ENCODE measurements at places on chromosomes 16 and 17.

DNA sequence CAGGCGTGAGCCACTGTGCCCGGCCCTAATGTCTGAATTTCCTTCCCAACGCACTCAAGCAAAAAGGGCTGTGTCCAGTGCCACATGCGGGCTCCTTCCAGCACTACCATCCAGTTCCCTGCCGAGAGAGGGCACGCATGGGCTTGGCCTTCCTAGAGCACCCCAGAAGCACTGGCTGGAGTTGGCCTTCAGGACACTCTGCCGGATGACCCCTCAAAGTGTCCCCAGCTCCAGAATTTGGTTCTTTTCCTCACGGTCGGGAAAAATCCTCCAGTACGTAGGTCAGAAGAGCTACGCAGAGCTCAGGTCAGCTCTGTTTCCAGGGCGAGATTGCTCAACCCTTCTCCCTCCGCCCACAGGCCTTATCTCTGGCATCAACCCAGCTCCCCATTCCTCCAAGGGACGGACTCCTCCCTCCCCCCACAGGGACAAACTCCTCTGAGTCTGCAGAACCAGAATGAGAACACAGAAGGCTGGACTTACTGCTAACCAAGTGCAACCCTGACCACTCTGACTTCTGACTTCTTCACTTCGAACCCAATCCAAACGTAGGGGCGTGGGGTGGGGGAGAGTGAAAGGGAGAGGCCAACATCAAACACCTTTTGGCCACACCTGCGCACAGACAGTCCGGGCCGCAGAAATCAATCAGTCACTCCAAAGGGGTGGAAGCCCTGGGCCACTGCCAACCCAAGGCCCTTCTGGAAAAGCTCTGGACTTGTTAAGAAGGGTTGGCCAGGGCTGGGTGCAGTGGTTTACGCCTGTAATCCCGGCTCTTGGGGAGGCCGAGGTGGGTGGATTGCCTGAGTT lies 3.6 kb downstream of the CDC42EP4 start:
- DNase-seq: no peak

- no peak for DNase-seq
Observed at GRCh38 chr16:69448470-69449193, 24.2 kb downstream of the CYB5B start.

DNA sequence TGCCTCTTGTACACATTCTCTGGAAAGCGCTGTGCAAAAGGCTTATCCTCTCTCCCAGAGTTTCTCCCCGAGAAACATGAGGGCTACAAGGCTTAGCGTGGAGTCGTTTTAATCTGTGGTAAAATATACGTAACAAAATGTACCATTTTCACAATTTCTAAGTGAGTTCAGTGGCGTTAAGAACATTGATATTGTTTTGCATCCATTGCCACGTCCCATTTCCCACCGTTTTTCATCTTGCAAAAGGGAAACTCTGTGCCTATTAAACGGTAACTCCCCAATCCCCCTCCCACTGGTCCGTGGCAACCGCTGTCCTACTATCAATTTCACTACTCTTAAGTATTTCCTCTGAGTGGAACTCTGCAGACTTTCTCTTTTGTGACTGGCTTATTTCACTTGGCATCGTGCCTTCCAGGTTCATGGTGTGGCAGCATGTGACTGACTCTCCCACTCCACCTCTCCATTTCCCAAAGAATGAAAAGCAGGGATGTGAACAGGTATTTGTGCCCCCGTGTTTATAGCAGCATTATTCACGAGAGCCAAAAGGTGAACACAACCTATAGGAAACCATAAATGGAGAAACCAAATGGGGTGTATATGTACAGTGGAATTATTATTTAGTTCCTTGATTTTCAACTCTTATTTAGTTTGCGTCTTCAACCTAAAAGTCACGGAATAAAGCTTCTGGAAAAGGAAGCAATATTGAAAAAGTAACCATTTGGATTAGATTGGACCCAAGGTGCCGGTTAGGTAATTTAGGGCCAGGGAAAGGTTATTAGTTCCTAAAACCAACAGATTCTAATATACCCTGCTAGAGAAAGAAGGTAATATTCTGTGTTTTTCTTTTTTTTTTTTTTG lies 1.1 kb upstream of the USP32 start:
- DNase-seq: no peak

DNA sequence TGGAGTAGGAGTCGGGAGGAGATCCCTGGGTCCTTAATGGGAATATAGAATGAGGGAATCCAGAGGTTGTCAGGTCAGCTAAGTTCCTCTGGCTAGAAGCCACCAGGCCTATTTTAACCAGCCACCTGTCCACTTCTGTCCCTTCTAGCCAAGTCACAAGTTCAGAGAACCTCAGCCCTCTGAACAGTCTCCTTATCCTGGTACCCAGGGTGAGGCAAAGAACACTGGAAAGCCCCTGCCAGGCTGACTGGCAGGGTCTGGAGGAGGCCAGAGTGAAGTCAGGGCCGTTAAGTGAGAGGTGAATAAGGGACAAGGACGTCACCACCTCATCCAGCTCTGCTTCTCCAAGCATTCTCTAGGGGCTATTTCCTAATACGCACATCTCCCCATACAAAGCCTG lies 2.7 kb downstream of the CTDNEP1 start:
- no peak for DNase-seq

GRCh38 chr16:90020838-90021382 lies 1.7 kb upstream of the DBNDD1 start:
- DNase-seq: no peak

DNA sequence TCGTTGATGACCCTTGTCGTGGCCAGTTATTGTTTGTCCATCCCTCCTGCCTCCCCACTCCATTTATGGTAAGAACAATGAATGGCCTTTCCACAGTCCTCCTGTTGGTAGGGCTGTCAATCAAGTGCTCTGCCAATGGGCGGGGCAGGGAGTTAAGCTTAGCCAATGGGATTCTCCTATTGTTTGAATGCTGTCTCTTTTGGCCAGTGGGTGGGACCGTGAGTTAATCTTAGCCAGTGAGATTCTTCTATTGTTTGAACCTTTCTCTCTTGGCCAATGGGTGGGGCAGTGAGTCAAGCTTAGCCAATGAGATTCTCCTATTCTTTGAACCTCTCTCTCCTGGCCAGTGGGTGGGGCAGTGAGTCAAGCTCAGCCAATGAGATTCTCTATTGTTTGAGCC lies 85.4 kb downstream of the IRX3 start:
- no peak for DNase-seq

DNA sequence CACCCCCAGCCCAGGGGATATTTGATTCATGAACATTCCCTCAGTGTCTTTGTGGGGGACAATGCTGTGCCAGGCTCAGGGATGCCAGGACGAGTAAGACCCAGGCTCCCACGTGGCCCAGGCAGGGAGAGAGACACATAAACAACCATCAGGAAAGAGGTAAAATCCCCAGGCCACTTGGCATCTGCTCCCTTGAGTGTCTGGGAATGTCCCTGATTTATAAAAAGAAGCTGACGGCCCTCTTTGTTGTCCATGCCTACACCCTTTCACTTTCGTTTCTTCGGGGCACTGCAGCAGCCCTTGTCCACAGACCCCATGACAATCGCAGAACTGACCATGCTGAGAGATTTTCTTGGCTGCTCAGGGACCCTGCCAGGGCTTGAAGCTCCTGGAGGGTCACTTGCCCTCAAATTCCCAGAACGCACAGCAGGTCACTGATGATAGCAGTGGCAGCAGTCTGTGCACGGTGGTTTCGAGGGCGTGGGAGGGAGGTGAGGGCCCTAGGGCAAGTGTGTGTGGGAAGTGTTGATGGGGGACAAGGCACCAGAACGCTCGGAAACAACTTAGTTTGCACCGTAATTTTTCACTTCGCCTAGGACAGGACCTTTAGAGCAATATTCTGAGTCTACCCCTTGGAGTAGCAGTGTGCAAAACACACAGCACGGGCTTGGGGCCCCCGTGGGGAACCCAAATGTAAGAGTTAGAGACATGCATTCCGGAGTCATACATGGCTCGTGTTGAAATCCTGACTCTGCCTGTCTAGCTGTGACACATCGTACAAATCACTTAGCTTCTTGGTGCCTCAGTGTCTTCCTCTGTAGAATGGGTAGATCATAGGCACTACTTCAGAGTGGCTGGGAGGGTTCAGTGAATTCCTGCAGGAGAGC lies 4.7 kb downstream of the NOD2 start:
- no peak for DNase-seq

DNA sequence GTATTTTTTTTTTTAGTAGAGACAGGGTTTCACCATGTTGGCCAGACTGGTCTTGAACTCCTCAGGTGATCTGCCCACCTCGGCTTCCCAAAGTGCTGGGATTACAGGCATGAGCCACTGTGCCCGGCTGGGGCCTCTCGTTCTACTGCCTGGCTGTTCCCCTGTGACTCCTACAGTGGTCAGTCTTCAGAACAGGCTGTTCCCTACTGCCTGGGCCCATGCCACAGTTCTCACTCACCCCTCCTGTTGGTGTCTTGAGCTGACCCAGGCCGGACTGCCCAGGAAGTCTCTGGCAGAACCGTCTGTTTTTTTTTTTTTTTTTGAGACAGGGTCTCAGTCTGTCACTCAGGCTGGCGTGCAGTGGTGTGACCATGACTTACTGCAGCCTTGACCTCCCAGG lies 3.3 kb downstream of the CDK3 start:
- no peak for DNase-seq

DNA sequence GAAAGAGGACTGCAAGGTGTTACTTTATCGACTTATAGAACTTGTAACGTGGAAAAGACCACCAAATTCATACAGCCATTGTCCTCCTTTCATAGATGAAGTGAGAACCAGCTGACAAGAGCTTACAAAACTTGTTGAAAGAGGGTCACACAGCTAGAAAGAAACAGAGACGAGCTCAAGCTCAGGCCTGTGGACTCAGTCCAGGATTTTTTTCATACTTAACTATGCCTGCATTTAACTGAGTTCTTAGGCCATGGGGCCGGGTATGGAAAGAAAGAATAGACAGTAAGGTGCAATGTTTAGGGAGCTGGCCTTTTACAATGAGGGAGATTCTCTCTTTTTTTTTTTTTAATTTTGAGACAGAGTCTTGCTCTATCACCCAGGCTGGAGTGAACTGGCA lies 106.1 kb downstream of the ADAMTS18 start:
- DNase-seq: no peak

DNA sequence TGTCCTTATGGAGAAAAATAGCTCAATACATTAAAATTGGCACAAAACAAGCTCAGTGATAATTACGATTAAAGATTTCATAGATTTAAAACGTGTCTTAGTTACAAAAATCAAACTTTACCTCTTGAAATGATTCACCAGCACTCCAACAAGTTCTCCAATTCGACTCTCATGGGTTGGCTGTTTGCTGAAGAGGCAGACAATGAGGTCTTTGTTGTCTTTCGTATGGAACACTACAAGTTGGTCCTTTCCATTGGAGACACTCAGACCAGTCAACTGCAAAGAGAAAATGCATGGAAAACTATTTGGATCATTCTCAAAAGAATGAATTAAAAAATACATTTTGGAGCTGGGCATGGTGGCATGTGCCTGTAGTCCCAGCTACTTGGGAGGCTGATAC lies 118.2 kb downstream of the CDK5R1 start:
- DNase-seq: no peak

DNA sequence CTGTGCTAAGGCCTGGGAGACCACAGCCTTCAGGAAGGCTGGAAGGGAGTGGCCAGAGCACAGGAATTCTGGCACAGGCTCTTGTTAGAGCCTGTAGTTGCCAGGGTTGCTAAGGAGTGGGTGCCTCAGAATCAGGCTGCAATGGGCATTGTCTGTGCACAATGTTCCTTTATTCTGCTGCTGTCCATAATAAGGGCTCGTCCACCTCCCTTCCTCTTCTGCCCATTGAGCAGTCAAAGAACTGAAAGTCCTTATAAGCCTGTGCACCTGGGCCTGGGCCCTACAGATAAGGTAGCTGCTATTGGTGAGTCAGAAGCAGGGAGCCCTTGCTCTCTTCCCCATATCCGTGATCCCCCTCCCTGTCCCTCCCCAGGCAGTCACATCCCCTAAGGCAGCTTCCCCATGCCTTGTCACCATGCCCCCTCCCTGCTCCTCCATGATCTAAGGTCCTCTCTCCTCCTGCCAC lies 5.4 kb upstream of the CNGB1 start:
- DNase-seq: no peak

DNA sequence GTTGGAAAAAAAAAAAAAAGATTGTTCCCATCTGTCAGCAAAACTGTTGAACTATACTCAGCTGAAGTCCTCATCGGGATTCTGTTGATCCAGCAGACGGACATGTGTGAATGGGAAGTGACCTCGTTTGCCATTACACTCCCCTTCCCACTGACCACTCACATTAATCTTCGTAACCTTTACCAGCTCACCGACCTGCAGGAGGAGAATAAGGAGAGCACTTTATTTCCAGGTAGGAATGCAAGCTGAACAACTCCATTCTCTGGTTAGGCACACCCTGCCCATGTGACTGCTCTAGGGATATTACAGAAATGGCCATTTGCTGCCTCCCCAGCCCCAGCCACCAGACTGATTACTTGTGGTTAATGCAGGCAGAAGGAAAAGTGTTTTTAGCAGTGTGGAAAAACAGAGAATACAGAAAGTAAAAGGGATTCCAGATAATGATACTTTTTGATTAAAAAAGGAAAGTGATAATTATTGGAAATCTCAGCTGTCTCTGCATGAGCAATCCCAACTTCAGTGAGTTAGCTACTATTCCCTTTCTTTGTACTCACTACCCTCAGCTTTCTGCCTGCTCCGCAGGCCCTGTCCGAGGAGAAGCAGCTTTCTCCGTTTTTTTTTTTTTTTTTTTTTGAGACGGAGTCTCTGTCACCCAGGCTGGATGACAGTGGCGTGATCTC lies 23.6 kb upstream of the YWHAE start:
- DNase-seq: no peak

DNA sequence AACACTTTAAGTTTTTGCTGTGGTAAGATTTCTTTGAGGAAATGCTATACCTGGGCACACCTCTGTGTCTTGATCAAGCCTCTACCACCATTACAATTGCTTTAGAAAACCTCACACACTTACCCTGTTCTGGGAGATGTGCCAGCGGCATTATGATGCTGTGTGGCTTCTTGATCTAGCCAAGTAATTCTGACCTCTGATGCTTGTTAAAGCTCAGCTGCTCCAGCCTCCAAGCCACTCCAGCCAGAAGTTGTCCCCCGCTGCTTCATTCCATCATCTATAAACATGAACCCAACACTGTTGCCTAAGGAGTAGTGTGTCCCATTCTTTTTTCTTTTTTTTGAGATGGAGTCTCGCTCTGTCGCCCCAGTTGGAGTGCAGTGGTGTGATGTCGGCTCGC lies 60.1 kb downstream of the CYLD start:
- no peak for DNase-seq

GRCh38 chr17:67054011-67054591 lies 9.7 kb downstream of the CACNG1 start:
- no peak for DNase-seq

All from HEK293T (cell line).